ENCODE measurements at places on chromosomes 13 and 19.
A peak's percentile ranks its signal among the peaks of the same experiment; 100 is the strongest.

- DNase-seq, result no peak
Observed at GRCh38 chr13:28983641-28984040, 163.5 kb downstream of the MTUS2 start.

DNA sequence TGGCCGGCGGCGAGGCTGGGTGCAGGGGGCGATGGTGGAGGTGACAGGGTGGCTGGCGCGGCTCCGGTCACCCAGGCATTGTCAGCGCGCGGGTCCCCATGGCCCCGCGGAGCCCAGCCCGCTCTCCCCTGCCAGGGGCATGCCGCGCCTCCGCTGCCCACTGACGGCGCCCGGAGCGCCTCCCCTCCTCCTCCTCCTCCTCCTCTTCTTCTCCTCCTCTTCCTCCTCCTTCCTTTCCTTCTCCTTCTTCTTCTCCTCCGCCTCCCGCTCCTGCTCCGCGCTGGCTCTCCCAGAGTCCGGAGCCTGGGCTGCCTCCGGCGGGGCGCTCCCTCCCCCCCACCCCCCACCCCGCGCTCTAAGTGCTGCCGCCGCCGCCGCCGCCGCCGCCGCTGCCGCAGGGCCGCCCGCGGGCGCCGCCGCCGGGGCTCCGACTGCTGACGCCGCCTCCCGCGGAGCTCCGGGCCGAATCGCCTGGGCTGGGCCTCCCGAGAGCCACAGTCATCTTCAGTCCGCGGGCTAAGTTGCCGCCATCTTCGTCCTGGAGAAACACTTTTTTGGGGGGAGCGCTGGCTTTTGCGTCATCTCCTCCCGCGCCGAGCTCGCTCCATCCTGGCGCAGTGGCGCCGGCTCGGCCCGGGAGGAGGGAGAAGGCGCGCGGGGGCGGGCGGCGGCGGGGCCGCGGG lies 348.3 kb downstream of the LIG4 start:
- peak; percentile 5 for DNase-seq

DNA sequence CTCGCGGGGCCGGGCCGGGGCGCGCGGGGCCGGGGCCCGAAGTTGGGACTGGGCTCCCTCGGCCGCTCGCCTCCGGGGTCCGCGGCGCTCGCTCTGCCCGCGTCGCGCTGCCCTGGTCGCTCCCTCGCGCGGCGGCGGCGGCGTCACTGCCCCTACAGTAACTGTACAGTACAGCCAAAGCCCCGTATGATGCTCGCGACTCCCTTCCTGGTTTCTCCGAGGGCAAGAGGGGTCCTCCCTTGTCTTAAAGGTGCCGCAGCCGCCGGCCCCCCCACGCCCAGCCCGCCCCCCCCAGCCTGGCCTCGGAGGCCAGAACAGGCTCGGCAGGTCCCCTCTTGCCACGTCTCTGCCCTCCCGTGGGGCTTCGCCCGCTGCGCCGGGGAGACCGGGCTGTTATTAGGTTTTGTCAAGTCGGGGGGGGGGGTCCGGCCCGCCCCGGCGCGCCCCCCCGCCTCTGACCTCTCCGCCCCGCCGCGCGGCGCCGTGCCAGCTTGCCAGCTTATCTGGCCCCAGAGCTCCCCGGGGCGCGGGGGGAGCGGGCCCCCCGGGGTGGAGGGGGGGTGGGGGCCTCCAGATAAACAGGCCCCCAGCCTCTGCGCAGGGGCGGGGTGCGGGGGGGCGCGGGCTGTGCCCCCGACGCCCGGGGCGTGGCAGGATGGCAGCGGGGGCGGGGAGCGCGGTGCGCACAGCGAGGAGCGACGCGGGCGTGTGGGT lies at the start of gene ZBTB7A:
Gene ZBTB7A, minus strand, starts transcription at position 218 of the 714 bp plus-strand sequence. CDS start 11,667 bp downstream, outside the sequence.
- DNase-seq, result peak; percentile 80

DNA sequence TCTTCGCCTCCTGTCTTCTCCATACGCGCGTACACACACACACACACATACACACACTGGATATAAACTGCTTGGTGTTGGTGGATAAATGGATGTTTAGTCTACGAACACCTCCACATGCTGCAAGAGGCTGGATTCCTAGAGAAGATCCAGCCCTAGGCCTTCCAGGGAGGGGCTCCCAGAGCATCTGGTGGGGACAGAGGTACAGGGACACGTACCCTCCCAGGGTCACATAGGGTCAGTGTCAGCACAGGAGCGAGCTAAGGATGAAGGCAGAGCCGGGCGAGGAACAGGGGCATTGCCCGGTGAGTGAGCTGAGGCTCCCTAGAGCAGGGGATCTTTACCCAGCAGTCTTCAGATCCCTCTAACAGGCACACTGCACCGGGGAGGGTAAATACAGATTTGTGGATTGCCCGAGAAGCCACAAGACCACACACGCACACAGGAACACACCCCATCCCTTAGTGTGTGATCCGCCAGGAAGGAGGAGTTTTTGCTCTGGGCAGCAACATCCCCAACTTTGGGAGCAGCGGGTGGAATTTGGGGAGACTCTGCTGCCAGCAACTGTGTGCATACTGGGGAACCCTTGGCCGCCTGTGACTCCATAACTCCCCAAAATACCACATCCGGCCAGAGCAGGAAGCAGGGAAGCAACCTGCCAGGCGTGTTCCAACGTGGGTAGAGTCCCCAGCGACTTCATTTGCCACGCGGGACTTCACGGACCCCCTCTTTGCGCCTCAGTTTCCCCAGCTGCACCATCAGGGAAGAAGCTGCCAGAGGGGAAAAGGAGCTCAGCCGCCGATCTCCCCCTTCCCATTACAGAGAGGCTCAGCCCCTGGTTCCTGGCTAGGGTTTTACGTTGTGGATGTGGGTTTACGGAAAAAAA lies 5.8 kb upstream of the TLE2 start:
- DNase-seq, result peak; percentile 64

GRCh38 chr13:106507560-106508274 lies 27.7 kb downstream of the EFNB2 start:
- DNase-seq, result no peak
